ENCODE measurements at places on chromosomes 3 and 15. TPM values are rescaled to one million over a fixed set of nuclear protein-coding genes. Genes with fewer than 3 reads are reported as not detected.

The EIF4G1 gene
- 211 TPM for polyA plus RNA-seq

The ARPP21 gene
- not detected for polyA plus RNA-seq

The KNSTRN gene
- 24.3 TPM for polyA plus RNA-seq

The C3orf52 gene
- 4.4 TPM for polyA plus RNA-seq

The EFHB gene
- 5.6 TPM for polyA plus RNA-seq

The PEX11A gene
- 13.3 TPM for polyA plus RNA-seq

The ACKR2 gene
- polyA plus RNA-seq = 2.4 TPM

The GOLGA6D gene
- polyA plus RNA-seq = 0.18 TPM

The CIDEC gene
- 0.30 TPM for polyA plus RNA-seq

The CHRFAM7A gene
- 6.6 TPM for polyA plus RNA-seq

The MST1 gene
- polyA plus RNA-seq = 40.5 TPM

The HHLA2 gene
- polyA plus RNA-seq = 1.6 TPM

The CHRM5 gene
- 0.40 TPM for polyA plus RNA-seq

The TMC3 gene
- polyA plus RNA-seq = 0.13 TPM

The PLSCR4 gene
- 37.9 TPM for polyA plus RNA-seq

The TM6SF1 gene
- 3.6 TPM for polyA plus RNA-seq

The ZNF774 gene
- 6.6 TPM for polyA plus RNA-seq

The LINGO1 gene
- 13.6 TPM for polyA plus RNA-seq

The ADGRG7 gene
- polyA plus RNA-seq = not detected

The TGM5 gene
- not detected for polyA plus RNA-seq

The SCN10A gene
- not detected for polyA plus RNA-seq

The ALDH1L1 gene
- polyA plus RNA-seq = 0.40 TPM

The SYNPR gene
- 0.27 TPM for polyA plus RNA-seq

The MYZAP gene
- 71.8 TPM for polyA plus RNA-seq

Data from right lung (tissue), 10 donors.